ENCODE measurements at places on chromosomes 6 and 20.

DNA sequence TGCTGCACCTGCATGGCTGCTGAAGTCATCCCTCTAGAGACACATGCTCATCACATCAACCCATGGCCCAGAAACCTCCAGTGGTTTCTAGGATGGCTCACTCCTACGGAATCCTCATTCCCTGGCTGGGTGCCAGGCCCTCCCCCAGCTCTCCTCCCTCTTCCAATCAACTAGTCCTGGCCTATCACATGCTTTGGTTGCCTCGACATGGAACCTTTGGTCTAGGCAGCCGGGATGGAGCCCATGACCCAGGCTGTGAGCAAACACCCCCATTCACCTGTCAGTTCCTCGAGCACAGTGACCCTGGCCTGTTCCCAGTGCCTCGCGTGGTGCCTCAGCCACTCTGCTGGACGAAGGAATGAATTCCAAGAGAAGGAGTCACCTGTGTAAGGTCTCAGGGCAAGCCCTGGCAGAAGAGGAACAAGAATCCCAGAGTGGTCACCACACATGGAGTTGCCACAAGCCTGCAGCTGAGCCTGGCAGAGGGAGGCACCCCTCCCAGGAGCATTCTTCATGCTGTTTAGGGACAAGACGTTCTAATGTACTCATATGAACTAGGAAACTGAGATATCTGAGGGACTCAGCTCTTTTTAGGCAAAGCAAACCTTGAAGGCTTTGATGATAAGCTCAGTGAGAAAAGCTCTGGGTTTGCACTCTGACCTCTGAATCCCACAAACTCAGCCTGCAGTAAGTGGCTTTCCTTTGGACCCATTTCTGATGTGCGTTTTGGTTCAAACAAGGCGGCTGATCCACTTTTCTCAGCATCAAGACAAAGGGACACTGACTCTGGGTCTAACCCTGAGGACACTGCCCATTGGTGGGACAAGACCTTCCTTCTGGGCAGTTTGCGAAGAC, 40.2 kb downstream of the PPP1R3G start:
- DNase-seq = no peak

DNA sequence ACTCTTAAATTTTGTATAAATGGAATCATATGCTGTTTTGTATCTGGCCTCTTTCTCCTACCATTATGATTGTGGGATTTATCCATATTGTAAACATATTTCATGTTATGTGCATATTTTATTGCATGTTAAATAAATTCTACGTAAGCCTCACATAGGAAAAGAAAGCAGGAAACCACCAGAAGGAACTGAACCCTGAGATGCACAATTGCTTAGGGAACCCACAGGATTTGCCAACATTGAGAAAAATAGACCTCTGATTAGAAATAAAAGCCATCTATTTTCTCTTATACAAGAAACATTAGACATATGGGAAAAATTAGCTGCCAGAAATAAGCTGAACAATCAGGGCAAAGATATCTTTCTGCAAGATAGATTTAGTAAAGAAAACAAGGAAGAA, 111.2 kb upstream of the CARMIL1 start:
- no peak for DNase-seq

DNA sequence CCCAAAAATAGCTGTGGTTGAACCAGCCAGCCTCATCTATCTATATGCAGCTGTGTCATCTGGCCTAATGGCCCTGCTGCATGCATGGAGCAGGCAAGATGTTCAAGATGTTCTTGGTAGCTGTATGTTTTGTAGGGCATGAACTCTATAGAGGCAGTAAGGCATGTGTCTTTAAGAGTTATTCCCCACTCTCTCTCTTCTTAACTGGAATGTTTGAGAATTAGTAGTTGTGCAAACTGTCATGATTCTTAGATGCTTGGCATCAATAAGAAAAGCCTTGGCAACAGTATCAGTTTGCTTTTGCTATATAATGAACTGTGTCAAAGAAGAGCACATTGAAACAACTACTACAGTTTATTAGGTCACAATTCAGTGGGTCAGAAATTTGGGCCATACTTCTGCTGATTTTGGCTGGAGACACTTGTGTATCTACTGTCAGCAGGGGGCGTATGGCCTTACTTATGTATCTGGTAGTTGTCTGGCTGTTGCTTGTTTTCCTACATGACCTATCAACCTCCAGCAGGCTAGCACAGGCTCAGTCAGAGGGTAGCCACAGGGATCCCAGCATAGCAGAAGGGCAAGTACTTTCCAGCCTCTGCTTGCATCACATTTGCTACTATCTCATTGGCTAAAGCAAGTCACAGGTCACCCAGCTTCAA, 56.1 kb upstream of the LAMP5 start:
- DNase-seq = no peak

GRCh38 chr6:44921798-44922197, 406.3 kb upstream of the RUNX2 start:
- DNase-seq = no peak

GRCh38 chr6:147689398-147689797, 180.9 kb downstream of the SAMD5 start:
- DNase-seq = no peak

GRCh38 chr6:149233056-149233715, 84.3 kb upstream of the TAB2 start:
- peak; percentile 14 for DNase-seq
